ENCODE measurements at places on chromosomes 4 and X.
A peak's percentile ranks its signal among the peaks of the same experiment; 100 is the strongest.

- no peak for ATAC-seq
Measured at GRCh38 chrX:111581086-111581485, 69.6 kb downstream of the SERTM2 start.

DNA sequence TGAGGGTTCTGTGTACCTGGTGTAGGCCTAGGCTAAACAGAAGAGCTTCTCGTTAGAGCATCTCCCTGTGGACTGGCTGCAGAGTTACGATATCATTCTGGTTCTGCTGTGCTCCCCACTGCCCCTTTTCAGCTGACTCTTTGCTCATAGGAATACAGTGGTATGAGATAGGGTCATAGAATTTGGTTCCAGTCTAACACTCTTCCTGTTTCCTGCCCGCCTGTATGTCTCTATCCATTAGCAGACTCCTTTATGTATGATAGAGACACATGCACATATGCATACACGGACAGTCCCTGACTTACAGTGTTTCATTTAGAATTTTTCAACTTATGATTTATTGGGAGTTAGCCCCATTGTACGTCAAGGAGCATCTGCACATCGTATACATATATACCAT lies 15.3 kb downstream of the RNF4 start:
- ATAC-seq: no peak

DNA sequence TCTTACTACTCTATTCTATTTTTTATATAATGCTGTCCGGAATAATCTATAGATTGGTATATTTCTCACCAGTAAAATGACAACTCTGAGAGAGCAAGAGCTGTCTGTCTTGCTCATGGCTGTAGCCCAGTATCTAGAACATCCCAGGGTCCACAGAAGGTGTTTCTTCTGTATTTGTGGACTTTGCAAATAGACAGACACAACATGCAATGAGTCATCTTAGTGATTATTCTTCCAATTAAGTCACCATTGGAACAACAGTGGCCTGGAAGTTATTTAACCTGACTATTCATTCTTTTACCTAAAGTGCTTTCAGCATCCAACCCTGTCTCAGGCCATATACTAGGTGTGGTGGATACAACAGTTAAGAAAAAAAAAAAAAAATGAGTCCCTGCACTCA lies 179.5 kb downstream of the PPARGC1A start:
- ATAC-seq: no peak

DNA sequence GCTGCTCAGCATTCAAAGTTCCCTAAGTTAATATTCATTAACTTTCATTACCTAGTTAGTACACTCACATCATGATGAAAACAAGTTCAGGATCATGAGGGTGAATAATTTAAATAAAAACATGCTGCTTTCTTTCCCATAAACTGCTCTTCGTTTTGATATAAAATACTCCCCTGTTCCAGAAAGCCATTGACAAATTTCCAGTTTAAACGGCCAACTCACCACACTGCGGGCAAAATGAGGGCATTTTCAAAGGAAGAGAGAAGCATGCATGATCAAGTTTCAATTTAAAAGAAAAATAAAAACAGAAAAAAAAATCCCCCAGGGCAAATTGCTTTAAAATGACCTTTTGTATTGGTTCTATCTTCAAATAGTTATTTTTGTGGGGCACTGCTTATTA lies 69.6 kb downstream of the EPHA5 start:
- no peak for ATAC-seq

GRCh38 chr4:6855692-6856297 lies 53.8 kb upstream of the TBC1D14 start:
- peak; percentile 73 for ATAC-seq

DNA sequence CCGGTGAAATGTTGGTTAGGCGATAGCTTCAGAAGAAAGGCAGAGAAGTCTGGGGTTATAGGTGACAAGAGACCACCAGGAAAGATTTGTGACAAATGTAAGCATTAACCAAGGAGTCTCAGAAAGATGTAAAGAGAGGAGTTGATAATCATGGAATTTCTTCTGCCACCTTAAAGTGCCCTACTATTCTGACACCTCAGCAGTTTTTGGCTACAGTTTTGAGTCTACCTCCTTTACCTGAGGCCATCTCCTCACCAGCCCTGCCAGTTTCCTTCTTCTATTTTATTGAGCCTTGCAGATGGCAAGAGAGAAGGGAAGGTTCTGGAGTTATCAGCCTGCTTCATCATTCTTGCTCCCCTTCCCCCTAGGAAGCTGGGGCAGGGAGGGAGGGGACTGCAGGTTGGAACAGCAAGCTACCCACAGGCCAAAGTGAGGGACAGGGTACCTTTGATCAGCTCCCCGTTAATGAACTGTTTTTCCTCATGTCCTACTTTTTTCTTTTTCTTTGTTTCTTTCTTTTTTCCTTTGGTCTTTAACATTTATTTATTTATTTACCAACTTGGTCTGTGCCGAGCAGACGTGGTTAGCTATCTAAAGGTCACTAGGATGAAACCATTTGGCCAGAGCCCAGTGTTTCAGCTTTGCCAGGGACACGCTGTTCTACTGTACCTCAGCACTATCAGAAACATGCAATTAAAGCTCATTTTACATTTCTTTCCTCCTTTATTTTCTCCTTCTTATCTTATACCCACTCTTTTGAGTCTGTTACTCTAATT lies 438.7 kb upstream of the AR start:
- no peak for ATAC-seq

Measured in SK-N-SH treated with all-trans-retinoic acid at 6 μM for 48 hours (cell line).